ENCODE measurements at places on chromosomes 11 and 22.

- no peak for DNase-seq
Measured at GRCh38 chr11:34972892-34973291, 56.5 kb downstream of the PDHX start.

DNA sequence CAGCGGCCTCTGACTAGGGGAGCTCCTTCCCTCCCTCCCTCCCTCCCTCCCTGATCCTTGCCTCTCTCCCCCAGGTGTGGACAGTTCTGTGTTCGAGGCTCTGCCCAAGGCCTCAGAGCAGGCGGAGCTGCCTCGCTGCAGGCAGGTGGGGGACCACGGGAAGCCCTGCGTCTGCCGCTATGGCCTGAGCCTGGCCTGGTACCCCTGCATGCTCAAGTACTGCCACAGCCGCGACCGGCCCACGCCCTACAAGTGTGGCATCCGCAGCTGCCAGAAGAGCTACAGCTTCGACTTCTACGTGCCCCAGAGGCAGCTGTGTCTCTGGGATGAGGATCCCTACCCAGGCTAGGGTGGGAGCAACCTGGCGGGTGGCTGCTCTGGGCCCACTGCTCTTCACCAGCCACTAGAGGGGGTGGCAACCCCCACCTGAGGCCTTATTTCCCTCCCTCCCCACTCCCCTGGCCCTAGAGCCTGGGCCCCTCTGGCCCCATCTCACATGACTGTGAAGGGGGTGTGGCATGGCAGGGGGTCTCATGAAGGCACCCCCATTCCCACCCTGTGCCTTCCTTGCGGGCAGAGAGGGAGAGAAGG lies 11.1 kb upstream of the POU2F3 start:
- no peak for DNase-seq

GRCh38 chr22:46085828-46086576 lies 64.3 kb upstream of the PPARA start:
- no peak for DNase-seq

- no peak for DNase-seq
Measured at GRCh38 chr11:134957540-134958335, 545.7 kb upstream of the B3GAT1 start.

GRCh38 chr11:66429983-66430602 lies 8.6 kb downstream of the MRPL11 start:
- DNase-seq, result peak; percentile 82

DNA sequence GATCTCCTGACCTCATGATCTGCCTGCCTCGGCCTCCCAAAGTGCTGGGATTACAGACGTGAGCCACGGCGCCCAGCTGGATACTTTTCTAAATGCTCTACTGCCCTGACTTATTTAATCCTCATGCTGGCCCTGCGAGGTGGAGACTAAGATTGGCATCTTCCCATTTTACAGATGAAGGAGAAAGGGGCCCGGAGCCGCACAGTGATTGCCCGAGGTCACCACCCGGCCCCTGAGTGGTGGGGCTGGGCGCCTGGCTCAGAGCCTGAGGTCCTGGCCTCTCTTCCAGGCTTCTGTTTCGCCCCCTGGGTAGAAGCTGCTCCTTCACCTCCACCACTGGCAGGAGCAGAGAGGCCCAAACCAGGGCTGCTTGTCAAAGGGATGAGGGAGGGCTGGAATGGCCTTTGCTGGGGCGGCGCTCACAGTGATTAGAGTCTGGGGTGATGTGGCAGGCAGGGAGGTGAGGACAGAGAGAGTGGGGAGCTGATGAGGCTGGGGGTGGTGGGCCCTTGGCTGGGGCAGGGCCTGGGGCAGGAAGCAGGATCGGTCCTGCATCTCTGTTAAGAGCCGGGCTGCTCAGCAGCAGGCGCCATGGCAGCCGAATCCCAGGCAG lies 15.4 kb upstream of the MPPED1 start:
- DNase-seq, result no peak

- no peak for DNase-seq
Measured at GRCh38 chr11:69563946-69564775, 76.8 kb upstream of the CCND1 start.

DNA sequence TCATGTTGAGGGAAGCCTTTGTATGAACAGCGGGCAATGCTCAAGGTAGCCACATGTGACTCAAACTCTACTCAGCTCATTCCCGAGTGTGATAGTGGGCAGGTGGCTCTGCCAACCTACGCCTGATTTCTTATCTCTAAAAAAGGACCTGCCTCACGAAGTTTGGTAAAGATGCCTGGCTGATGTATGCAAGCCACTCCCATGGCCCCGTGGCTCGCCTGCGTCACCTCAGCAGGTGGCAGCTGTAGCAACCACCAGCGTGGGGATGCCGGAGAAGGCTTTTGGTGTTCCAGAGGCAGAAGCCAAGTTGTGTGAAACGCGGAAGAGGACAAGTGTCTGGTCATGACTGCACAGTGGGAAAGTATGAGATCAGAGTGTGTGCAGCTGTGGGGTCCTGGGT lies 5.4 kb downstream of the FADS2 start:
- no peak for DNase-seq

- DNase-seq, result no peak
Measured at GRCh38 chr11:15180212-15180792, 65.6 kb downstream of the INSC start.

DNA sequence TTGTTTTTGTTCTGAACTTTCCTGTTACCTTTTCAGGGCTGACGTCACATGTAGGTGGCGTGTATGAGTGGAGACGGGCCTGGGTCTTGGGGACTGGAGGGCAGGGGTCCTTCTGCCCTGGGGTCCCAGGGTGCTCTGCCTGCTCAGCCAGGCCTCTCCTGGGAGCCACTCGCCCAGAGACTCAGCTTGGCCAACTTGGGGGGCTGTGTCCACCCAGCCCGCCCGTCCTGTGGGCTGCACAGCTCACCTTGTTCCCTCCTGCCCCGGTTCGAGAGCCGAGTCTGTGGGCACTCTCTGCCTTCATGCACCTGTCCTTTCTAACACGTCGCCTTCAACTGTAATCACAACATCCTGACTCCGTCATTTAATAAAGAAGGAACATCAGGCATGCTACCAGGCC lies 3.5 kb upstream of the TSSC4 start:
- no peak for DNase-seq

DNA sequence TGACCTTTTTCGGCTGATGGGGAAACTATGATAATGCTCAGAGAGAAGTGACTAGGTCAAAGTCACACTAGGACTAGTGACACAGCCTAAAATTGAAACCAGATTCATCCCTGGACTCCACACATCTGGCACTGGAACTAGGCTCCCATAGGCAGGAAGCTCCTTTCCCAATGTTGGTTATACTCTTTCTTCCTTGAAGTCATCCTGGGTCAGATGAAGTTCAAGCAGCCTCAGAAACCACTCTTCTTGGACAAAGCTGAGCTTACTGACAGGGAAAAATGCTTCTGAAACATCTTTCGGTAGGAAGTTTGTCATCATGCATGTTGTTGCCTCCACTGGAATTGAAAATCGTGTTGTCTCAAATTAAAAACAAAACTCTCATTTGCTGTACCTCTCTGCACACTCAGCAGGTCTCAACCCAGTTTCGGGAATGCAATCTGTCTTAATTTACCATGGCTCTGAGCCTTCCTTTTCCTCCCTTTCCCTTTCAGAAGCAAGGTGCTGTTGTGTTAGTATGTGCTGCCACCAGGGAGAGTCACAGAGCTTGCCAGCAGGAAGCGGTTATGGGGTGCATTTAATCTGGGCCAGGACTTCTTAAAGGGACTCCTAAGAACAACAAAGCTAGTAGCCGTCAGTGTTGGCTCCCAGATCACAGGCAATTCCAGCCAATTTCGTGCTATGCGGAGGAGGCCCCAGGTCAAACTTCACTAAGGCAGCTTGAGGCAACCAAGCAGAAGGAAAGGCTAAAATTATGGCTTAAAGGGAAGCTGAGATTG lies 384.8 kb downstream of the TENM4 start:
- no peak for DNase-seq

GRCh38 chr11:10401256-10401655 lies 53.8 kb upstream of the AMPD3 start:
- no peak for DNase-seq

- DNase-seq, result no peak
Measured at GRCh38 chr11:18804199-18804999, 12.8 kb upstream of the PTPN5 start.

- DNase-seq, result no peak
Measured at GRCh38 chr11:74153224-74153623, 17.6 kb downstream of the C2CD3 start.

DNA sequence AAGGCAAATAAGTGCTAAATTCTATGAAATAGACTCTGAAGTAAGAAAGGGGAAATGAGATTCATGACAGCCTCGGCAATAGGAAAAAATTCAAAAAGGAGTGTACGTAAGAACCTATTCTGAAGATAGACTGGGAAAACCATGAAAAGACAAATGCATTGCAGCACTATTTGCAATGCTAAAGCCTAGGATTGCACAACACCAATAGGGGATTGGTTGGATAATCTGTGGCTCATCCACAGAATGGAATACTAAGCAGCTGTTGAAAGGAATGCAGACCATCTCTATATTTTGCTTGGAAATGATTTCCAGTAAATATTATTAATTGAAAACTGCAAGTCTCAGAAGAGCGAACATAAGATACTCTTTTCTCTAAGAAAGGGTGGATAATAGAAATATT lies 91.7 kb upstream of the CLMP start:
- DNase-seq, result no peak

DNA sequence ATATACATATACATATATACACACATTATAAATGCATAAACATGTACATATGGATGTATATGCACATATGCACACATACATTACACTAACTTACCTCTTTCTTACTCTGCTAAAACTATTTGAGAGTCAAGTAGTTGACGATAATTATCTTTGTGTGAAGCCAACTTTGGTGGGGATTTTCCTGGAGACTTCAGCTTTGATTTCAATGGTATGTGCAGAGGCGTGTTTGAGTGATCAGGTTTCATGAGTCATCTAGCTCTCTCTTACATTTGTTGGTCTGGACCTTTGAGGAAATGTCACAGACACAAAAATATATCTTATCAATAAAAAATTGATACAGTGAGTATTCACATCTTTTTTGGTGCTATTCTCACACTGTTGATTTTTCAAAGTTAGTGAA lies 769.1 kb upstream of the LUZP2 start:
- DNase-seq, result no peak

- no peak for DNase-seq
Measured at GRCh38 chr11:10518123-10518522, 22.9 kb downstream of the RNF141 start.

DNA sequence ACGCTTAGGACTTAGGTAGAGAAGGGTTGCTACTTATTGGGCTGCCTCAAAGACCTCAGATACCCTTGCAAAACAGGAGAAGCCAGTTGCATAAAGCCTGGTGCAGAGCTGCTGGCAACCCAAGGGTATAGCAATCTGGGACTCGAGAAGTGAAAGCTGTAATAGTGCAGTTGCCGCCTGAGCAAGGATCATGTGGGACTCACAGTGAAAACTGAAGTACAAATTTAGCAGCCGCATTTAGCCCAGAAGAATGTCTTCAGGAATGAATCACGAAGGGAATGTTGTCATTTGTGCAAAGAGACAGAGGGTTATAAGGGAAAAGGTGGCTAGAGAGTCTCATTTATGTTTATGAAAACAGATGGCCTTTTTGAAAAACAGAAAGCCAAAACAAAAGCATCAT lies 267.2 kb downstream of the TENM4 start:
- DNase-seq, result no peak

GRCh38 chr11:112878033-112878601 lies 83.1 kb upstream of the NCAM1 start:
- peak; percentile 14 for DNase-seq

GRCh38 chr22:22743128-22743760 lies 98.8 kb downstream of the GGTLC2 start:
- DNase-seq, result no peak

GRCh38 chr11:65169164-65169641 lies 830 bp upstream of the SPDYC start:
- DNase-seq, result no peak

- DNase-seq, result no peak
Measured at GRCh38 chr11:66768088-66768521, 39.1 kb upstream of the SPTBN2 start.

- DNase-seq, result no peak
Measured at GRCh38 chr11:14905104-14906033, 13.3 kb upstream of the CYP2R1 start.

- no peak for DNase-seq
Measured at GRCh38 chr11:111355101-111355500, 24.0 kb downstream of the POU2AF1 start.

- no peak for DNase-seq
Measured at GRCh38 chr22:41695211-41695610, 4.1 kb upstream of the MEI1 start.

DNA sequence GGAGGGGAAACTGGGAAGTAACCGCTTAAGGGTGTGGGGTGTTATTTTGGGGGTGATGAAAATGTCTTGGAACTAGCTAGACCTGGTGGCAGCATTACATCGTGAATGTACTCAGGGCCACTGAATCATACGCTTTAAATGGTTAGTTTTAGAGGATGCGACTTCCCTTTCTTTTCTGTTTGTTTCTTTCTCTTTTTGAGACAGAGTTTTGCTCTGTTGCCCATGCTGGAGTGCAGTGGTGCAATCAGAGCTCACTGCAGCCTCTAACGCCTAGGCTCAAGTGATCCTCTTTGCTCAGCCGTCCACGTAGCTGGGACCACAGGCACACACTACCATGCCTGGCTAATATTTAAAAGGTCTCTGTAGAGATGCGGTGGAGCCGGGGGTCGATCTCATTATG lies 5.6 kb upstream of the MIAT start:
- DNase-seq, result no peak

DNA sequence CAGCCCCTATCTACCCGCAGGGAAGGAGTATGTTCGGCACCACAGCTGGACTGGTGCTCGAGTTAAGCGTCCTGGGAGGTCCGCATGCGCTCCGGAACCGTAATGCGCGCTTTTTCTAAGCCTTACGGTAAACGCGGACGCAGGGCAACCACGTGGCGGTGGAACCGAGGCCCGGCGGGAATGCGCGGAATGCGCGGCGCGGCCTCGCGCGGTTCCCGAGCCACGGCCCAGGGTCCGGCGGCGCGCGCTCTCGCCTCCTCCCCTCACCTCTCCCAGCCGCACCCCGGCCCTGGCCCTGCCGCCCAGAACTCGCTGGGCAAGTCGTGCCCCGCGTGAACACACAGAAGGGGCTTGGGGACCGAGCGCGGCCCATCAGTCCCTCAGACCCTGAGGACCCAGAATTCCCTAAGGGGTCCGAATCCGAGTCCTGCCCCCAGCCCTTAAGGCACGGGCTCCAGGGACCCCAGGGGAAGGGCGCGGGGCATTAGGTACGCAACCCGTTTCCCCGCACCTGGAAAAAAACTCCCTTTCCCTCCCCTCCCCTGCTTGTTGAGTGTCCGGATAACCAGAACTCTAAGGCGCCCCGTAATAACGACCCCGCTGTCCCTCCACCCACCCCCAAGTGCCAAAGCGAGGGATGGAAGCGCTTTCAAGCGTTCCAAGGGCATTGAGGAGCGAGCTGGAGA lies 4.3 kb upstream of the CCND1 start:
- peak; percentile 67 for DNase-seq

DNA sequence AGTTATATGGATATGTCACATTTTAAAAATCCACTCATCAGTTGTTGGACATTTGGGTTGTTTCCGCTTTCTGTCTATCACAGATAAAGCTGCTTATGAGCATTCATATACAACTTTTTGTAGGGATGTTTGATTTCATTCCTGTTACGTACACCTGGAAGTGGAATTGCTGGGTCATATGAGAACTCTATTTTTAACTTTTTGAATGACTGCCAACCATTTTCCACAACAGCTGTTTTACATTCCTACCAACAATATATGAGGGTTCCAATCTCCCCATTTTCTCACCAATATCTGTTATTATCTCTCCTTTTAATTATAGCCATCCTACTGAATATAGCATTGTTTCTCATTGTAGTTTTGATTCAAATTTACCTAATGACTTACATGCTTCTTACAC lies 172.0 kb downstream of the UVRAG start:
- no peak for DNase-seq

Measured in neural crest cell (in vitro differentiated cells).